Left ventricle myocardium inferior (tissue), 1 donor: ENCODE measurements at places on chromosomes 7 and 10. TPM values are rescaled to one million over a fixed set of nuclear protein-coding genes. Genes with fewer than 3 reads are reported as not detected.

The RFC2 gene
- 8.7 TPM for total RNA-seq

The INSYN2A gene
- not detected for total RNA-seq

The LRRD1 gene
- not detected for total RNA-seq

The TFPI2 gene
- total RNA-seq, result 1.5 TPM

The LMOD2 gene
- total RNA-seq, result 888 TPM

The TUBAL3 gene
- 0.36 TPM for total RNA-seq

The TRIL gene
- 1.9 TPM for total RNA-seq

The TSPAN15 gene
- total RNA-seq, result 6.8 TPM

The SORCS1 gene
- total RNA-seq, result 2.9 TPM

The ELN gene
- 51.6 TPM for total RNA-seq

The TACC2 gene
- total RNA-seq, result 400 TPM

- DNase-seq, result no peak
Observed at GRCh38 chr7:40918701-40919271, 784.0 kb downstream of the SUGCT start.

DNA sequence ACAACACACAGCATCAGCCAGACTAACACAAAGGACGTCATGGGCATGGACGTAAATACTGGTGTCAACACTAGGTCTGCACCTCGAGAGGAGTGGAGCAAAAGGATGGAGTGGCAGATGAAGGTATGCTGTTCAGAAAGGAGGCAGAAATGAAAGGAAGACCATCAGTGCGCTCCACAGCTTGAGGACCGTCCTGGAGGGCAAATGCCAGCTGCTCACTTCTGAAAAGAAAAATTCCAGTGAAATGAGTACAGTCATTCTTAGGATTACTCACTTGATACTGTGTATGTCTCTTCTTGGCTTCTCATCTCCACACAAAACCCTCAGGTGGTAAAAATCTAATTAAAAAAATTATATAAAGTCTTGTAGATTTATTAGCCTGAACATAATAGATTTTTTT lies 44.8 kb downstream of the EGFR start:
- no peak for DNase-seq

DNA sequence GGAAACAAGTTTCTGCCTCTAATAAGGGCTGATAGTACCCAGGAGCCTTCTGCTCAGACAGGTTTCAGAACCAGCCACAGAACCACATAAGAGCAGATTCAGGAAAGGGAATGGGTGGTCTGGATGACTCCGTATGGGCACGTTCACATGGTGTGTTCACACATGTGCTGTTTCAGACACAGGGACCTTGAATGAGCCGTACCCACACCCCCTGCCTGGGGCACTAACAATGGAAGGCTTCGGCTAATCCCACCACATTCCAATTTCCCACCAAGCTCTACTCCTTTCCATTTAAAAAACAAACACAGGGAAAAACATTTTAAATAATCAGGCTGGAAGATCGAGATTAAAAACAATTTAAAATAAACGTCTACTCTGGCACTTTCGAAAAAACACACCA lies 217.3 kb downstream of the GRID1 start:
- DNase-seq, result no peak

- DNase-seq, result no peak
Observed at GRCh38 chr7:98840722-98841121, 29.1 kb downstream of the TMEM130 start.

DNA sequence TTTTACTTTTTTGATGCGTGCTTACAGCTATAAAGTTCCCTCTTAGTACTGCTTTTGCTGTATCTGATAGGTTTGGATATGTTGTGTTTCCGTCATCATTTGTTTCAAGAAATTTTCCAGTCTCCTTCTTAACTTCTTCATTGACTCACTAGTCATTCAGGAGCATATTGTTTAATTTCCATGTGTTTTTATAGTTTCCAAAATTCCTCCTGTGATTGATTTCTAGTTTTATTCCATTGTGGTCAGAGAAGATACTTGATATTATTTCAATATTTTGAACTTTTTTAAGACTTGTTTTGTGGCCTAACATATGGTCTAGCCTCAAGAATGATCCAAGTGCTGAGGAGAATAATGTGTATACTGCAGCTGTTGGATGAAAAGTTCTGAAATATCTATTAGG lies 75.5 kb upstream of the CREB5 start:
- no peak for DNase-seq

DNA sequence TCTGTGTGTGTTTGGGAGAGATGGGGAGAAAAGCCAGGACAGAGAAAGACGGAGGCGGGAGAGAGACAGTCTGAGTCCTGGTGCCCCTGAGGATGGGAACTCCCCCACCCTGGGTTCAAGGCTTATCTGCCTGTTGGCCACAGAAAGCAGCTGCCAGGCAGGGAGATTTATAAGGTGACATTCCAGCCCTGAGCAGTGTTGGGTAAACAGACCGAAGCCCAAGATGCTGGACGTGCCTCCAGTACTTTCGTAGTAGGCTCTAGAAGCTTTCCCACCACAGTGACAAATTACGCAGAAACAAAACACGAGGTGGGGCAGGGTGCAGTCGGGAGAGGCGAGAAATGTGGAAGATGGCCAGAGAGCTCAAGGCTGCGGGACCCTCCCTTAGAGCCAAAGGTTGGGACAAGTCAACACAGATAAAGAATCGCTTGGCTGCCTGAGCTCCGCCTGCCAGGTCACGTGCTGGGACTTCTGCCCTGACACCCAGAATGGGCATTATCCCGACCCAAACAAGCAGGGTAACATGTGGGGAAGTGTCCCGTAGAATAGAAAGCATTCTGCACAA lies 41.1 kb downstream of the CCDC3 start:
- no peak for DNase-seq

DNA sequence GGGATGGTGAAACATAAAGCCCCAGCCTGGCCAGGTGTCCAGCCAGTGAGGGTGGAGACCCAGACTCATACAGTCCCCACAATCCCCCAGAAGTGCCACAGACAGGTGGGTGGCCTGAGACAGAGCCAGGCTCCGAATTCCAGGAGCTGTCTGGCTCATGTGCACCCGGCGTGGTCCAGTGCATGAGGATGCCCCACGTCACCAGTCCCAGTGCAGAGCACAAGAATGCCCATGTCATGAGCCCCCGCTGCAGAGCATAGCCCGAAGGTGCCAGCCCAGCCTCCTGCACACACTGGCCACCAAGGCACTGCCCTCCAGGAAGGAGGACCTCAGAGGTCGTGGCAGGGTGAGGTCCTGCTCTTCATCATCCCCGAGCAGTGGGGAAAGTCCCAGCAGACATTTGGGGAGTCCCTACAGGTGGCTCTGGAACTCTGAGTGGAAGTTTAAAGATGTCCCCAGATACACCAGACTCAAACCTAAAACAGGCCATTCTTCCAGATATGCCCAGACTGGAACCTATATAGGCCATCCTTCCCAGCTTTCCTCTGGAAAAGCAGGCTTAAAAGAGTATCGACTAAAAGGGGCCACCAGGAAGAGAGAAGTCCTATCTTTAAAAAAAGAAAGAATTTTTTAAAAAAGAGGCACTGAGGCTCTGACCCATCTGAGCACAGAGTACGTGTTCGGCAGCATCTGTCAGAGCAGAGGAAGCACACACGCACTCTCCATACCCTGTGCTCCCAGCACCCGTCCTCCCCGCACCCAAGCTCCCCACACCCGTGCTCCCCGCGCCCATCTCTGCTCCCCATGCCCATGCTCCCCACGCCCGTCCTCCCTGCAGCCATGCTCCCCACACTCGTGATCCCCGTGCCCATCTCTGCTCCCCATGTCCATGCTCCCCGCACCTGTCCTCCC lies 11.5 kb downstream of the DIP2C start:
- no peak for DNase-seq

DNA sequence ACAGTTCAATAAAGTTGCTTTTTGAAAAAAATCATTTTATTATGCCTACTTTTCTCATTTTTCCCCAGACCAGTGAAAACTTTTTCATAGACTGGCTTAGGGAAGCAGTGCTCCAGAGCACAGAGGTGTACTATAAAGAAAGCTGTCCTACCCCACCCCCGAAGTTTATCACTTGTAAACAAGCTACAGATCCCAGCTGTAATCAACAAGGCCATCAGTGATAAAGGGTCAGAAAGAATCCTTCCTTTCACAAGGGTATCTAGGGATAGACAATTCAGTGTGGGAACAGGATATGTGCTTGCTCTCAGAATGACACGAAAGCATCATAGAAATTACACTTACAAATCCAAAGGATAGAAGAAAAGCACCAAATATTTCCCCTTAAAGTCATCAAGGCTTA lies 4.5 kb downstream of the PRDX3 start:
- DNase-seq, result no peak

DNA sequence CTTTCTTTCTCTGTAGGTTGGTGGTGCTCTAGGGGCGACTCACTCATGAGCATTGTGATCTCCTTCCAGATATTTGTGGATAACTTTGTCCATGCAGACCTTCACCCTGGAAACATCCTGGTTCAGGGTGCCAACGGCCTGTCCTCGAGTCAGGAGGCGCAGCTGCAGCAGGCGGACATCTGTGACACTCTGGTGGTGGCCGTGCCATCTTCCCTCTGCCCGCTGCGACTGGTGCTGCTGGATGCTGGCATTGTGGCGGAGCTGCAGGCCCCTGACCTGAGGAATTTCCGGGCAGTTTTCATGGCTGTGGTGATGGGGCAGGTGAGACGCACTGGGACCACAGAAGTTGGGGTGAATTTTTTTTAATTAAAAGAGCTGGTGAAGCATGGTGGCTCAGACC lies 9.6 kb upstream of the NDUFB2 start:
- no peak for DNase-seq

DNA sequence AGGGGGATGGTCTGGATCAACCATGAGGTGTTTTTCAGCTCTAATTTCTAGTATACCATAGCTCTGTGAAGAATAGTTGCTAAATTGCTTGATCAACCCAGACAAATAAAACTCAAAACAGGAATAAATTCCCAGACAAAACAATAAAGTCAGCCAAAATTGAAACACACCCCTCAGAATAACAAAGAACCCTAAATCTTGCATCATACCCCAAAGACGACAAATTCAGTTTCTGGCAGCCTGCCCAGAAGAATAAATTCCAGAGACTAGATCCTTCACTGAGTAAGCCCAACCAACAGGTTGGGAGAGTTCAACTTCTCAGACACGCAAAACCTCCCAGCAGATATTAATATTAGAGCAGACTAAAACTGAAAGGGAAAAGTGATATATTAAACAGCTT lies 11.2 kb upstream of the SEM1 start:
- DNase-seq, result no peak

DNA sequence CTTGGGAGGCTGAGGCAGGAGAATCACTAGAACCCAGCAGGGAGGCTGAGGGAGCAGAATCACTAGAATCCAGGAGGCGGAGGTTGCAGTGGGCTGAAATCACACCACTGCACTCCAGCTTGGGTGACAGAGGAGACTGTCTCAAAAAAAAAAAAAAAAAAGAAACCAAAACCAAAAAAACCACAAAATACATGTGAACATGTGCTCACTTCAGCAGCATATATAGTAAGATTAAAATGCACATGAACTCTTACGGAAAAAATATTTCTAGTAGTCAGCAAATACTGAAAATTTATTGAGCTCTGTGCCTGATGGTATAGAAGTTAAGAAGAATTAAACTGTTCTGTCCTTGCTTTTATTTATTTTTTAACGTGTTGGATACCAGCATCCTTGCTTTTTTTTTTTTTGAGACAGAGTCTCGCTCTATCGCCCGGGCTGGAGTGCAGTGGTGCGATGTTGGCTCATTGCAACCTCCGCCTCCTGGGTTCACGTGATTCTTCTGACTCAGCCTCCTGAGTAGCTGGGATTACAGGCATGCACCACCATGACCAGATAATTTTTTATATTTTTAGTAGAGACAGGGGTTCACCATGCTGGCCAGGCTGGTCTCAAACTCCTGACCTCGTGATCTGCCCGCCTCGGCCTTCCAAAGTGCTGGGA lies 9.6 kb upstream of the ZNF487 start:
- no peak for DNase-seq

DNA sequence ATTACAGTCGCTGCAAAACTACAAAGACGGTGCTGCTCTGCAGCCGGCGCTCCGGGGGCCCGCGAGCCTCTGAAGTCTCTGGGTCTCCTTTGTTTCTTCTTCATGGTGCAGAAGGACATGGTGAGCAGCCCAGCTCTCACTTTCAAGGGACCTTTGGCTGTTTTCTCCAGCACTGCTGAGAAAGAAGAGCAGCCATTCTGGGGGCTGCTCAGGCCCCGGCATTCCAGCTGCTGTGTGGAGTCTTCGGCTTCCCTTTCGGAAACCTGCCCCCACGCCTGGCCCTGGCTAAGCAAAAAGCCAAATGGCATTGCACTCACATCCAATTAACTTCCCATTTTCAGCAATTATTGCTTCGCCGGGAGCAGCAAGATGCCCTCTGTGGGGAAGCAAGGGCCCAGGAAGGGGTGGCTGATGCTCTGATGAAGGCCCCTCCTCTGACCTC lies 555.7 kb downstream of the PTPRN2 start:
- no peak for DNase-seq

GRCh38 chr7:130904031-130904757 lies 170.2 kb upstream of the KLF14 start:
- no peak for DNase-seq

DNA sequence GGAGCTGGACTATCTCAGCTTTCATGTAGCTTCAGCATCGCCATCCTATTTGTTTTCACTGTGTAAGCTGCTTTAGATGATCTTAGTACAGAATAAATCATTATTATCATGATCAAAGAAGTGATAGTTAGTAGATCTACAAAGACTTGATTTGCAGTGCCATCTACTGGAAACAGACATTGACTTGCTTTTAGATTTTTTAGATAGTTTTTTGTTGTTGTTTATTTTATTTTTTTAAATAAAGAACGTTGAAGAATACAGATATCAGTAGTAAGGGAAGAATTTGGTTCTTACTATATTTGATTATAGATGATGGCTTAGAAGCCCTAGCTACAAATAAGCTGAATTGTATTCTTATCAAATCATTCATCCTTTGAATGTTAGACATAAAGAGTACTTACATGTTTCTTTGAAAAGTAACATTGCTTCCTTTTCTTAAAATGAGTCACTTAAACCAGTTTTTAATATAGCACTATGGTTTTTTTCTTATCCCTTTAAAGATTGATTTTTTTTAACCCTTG lies 6.3 kb upstream of the SFMBT2 start:
- DNase-seq, result no peak

DNA sequence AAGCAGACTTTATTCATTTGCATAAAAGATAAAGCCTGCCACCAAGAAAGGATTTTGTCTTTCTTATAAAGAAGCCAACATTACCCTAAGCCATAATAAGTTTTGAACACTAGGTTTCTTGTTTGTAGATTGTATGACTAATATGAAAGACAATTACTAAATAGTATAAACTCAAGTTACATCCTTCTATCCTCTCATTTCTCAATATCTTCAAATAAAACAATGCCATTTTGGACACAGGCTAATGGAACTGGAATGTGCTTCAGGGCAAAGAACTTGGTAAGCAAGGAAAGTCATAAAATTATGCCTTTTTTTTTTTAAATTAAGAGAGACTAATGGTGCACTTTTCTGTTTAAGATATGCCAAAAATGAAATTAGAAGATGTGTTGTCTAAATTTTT lies 137.7 kb downstream of the DKK1 start:
- no peak for DNase-seq
